Activated T-cell treated with anti-CD3 and anti-CD28 coated beads, Interleukin-2, amount 50 U/mL, for 48 hours (primary cell): ENCODE measurements at places on chromosomes 5 and 9.

GRCh38 chr5:1949253-1949652 is 66.5 kb upstream of the IRX4 start:
- no peak for DNase-seq

- no peak for DNase-seq
Observed at GRCh38 chr9:616694-617093, 224.8 kb upstream of the DMRT1 start.

DNA sequence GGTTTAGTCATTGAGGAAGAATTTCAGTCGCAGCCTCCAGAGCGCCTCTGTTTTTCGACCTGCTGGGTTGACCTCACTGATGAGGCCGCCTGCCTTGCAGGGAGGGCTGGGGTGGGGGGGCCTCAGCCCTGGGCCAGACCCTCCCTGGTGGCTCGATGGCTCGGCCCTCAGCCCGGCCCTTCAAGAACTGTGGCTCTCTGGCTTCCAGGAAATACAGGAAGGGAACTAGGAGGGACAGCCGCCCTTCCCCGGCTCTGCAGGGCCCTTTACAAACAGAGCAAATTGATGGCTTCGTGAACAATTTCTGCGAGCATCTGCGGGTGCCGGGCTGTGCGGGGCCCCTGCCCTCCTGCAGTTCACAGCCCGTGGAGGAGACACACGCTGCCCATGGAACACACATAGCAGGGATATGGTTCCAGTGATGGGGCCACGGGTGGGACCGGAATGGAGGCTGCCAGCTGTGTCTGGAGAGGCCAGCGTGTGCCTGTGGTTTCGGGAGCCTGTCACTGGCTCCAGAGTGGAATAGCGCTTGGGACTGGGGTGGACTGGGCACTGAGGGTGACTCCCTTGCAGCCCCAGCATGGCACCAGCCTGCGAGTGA is 39.6 kb downstream of the COL5A1 start:
- no peak for DNase-seq

DNA sequence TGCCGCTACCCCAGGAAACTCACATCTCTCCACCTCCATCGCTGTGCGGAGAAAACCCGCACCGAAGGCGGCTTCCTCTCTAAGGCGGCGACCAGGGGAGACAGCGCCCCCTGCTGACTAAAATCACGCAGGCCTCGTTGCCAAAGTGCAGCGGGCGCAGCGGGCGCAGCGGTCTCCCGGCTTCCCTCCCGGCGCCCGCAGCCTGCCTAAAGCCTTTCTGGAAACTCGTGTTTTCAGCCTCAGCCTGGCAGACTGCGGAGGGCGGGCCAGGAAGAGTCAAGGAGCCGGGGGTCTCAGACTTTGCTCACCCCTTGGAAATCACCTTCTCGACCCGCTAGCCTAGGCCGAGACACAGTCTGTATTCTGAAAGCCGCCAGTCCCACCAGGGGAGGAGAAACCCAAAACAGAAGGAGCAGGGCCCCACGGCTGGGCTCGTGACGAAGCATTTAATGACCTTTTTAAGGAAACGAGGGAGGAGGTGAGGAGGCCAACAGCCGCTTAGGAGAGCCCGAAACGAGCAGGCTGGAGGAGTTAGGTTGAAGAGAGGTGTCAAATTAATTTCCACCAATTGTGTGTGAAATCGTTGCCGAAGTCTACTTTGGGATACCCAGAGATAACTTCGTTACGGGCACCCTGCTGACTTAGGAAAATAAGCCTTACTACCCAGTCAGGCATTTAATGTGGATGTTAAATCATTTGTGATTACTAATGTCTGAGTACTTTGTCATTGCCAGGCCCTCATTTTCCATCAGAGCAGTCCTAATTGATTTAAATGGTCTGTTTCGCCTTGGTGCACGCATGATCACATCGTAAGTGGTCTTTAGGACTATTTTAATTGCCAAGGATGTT is 7.3 kb upstream of the FOXB2 start:
- DNase-seq = peak; percentile 83

DNA sequence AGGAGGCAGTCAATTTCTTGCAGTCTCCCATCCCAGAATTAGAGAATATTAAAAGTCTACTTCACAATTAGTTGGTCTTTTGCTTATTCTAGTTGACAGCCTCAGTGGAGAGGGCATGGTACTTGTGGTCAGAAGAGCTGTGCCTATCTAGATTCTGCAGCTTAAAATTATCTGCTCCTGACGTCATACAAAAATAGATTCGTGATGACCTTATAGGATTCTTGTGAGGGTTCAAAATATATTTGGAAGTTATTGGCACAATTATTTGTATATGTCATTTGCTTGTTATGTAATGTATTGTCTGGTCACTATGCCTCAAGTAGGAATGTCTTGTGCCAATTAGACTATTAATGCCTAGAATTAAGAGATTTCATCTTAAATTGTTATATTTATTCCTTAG is 142.5 kb downstream of the CDH12 start:
- DNase-seq = no peak

DNA sequence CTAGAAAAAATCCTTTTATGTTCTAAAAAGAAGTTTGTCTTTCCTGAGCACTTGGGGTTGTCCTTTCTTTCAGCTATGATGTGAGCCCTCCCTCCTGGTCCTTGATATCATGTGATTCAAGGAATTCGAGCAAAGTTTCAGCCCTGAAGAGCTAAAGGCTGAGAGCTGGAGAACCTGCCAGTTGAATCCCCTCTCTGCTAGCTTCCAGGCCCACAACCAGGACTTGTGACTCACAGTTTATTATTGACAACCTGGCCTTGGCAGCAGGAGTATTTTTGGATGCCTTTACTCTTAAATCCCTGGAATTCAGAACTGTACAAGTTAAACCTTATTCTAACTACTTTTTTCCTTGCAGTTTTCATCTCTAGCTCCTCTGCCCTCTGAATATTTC is 182.8 kb downstream of the SPOCK1 start:
- no peak for DNase-seq

- DNase-seq = no peak
Observed at GRCh38 chr5:124203303-124203702, 543.1 kb downstream of the ZNF608 start.

GRCh38 chr9:81629440-81629839 is 59.9 kb downstream of the TLE1 start:
- DNase-seq = no peak

DNA sequence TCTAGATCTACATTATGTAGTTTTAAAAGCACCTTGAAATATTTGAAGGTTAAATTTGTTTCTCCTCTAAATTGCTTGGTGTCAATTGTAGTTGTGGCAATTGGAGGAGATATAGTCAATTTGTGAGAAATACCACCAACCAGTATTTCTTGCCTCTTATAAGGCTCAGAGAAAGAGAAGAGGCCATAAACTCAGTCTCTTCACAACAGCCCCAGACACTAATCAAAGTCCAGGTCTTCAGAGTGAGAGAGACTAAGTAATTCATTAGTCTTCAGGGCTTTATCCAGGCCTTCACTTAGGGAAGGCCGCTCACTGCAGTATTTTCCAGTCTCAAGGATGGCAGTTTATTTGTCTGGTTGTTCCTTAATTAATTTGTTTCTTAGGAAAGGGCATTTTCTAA is 168.0 kb upstream of the RGMB start:
- no peak for DNase-seq

DNA sequence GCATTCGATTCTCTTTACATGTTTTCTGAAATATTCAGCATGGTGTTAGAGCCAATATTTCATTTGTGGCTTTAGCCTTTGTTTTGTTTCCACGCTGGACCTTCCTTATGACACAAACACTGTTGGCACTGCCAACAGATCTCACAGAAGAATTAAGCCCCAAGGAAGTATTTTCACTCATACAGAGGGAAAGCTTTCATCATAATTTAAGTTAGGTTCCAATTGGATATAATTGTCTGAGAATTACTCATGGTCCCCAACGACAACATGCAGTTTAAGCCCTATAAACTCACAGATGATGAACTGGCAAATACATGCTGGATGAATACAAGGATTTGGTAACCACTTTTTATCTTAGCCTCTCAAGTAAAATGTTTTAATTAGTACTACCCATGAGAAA is 259.5 kb downstream of the EBF1 start:
- DNase-seq = no peak

DNA sequence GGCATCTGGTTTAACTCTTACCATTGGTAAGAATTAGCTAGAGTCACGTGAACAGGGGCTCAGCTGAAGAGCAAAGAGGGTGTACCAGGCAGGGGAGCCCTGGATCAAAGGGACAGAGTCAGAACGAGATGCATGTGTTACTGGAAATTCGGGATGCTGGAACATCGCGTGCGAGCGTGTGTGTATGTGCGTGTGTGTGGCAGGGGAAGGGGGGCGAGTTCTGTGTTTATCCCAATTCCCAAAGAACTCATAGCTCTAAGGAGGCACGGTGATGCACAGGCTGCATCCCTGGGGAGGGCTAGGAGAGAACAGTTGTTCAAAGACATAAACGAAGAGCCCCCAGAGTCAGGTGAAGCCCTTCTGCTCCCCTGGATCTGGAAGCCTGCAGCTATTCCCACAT is 353.3 kb downstream of the GADD45G start:
- no peak for DNase-seq

- no peak for DNase-seq
Observed at GRCh38 chr9:130198501-130199179, 26.4 kb downstream of the NCS1 start.

DNA sequence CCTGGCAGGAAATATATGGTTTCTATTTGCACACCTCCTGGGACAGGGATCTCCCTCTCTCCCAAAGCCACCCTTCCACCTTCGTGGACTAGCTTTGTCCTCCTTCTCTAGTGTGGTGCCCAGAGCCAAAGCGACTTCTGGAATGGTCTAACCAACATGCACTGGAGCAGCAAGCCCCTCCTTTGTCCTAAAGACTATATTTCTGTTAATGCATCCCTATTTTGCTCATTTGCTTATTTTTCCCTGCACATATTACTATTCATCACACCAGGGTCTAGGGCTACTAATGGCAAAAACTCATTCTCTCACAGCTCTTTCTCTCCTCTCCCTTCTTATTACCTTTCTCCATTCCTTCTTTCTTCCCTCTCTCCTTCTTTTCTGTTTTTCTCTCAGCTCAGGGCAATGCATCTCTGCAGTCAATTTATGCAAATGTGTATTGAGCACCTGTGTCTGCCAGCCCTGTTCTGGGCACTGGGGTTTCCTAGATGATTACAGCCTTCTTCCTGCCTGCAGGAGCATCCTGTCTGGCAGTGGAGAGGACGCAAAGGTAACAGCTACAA is 2.8 kb upstream of the NEURL1B start:
- no peak for DNase-seq

GRCh38 chr5:127571314-127572131 is 54.1 kb downstream of the PRRC1 start:
- DNase-seq = no peak

DNA sequence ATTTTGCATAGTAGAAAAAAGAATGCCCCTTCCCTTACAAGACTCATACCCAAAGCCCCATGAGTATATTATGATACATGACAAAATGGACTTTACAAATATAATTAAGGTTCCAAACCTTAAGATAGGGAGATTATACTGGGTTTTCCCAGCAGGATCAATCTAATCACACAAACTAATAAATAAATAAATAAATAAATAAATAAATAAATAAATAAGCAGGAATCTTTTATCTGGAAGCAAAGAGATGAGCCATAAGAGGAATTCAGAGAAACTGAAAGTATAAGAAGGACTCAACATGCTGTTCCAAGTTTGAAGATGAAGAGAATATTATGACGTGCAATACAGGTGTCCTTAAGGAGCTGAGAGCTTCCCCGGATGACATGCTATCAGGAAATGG is 1174.5 kb downstream of the DTWD2 start:
- DNase-seq = no peak

- DNase-seq = no peak
Observed at GRCh38 chr5:130652176-130652575, 512.9 kb downstream of the HINT1 start.

DNA sequence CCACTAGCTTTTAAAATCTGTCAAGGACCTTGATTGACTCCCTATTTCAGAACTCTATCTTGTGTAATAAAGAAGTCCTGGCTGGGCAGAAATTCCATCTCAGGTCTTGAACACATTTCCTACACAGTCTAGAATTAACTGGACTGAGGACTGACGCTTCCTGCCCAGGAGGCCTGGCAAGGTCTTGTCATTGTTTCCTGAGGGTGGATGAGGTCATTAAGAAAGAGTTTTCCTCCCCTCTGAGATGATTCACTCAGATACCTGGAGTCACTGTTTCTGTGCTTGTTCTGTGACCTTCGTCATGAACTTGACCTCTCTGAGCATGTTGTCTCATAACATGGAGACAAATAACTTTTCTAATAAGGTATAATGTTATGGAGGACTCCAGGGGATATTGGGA is 10.0 kb downstream of the MTAP start:
- DNase-seq = no peak

DNA sequence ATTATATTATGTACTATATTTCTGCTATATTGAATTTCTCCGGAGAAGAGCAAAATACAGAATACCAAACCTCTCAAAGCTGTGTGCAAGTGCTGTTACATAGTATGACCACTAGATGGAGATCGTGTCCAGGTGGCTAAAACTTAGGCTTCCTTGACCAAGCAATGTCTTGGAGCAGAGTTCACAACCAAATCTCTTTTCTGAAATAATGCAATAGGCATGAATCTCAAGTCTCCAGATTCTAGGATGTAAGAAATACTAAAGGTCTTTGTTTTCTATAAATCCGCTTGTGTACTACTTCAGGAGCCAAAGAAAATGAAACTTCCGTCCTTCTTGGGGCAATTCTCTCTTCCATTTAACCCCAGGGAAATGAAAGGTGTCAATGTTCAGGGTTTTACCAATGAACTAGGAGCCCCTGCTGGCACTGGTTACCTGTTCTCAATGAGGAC is 181.5 kb upstream of the RAI14 start:
- no peak for DNase-seq

DNA sequence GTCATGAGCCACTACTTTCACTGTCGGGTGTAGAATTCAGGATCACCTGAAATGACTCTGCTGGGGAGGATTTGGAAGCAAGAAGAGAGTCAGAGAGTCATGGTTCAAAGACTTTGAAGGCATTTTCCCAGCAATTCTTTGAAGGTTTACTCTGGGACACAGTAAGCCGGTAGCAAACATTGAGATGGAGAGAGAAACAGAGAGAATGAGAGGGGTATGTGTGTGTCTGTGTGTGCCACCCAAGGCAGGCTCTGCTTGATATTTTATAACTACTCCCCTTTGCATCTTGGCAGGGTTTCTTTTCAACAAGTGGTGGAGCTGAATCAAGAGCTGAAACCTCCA is 89.8 kb downstream of the ANKRD55 start:
- no peak for DNase-seq

DNA sequence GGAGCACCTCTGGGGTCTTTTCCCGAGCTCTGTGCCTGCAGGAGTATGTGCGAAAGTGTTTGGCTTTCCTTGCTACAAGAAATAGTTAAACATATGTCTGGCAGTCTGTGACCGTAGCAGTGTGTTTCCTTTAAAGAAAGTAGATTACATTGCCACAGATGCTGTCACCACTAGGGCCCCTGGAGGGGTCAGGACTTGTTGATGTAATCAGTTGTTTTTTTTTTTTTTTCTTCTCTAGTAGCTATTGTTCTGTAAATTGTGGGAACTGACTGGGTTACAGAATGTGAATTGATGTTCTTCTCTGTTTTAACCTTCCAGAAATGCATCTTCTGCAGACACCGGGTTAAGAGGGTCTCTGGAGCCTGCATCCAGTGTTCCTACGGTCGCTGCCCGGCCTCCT is 345.6 kb downstream of the KDM4C start:
- DNase-seq = no peak

GRCh38 chr5:169970911-169971765 is 9.2 kb downstream of the INSYN2B start:
- DNase-seq = no peak
